COLO829 (cell line): ENCODE measurements at places on chromosomes 4 and X.

- no peak for DNase-seq
Measured at GRCh38 chr4:26916195-26916594, 55.6 kb downstream of the STIM2 start.

GRCh38 chr4:121668368-121669162 is 28.2 kb downstream of the ANXA5 start:
- peak; percentile 91 for DNase-seq

- DNase-seq, result no peak
Measured at GRCh38 chr4:151658959-151659600, 101.7 kb downstream of the GATB start.

GRCh38 chr4:38468339-38468866 is 195.6 kb upstream of the KLF3 start:
- no peak for DNase-seq

DNA sequence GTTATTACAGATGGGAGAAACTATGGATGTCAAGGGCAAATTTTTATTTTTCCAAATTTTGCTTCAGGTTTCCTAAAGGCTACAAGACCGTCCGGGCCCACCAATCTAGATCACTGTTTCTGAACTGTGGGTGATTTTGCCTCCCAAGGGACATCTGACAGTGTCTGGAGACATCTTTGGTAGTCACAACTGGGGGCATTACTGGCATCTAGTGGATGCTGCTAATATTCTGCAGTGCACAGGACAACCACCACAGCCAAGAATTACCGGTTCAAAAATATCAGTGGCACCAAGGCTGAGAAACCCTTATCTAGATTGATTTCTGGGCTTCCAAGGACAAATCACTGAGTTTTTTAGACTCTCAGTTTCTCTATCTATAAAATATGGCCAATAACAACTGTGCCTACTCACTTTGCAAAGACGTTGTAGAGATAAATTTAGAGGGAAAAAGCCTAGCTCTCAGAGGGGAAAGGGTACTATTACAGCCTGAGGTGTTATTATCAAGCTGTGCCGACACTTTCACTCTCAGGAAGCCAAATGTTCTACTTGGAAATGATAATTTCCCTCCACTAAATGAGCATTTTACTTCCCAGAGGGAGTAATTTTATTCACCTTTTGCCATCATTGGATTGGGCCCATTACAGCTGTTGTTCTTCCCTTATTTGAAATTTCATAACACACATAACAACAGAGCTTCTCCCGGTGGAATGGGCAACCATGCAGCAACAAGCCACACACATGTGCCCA is 442.1 kb downstream of the CENPC start:
- no peak for DNase-seq

- DNase-seq, result no peak
Measured at GRCh38 chr4:7255488-7255881, 63.1 kb downstream of the SORCS2 start.

DNA sequence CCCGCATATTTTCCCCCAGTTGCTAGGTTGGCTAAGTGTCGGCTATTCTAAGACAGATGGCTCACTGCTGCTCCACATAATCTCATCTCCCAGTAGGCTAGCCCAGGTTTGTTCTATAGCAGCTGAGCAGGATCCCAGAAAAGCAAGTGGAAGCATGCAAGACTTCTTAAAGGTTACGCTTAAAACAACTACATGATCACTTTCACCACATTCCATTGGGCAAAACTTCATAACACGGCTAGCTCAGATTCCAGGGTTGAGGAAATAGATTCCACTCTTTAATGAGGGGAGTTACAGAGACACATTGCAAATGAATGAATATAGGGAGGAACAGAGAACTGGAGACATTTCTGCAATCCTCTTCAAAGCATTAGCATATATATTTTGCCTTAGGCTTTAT is 12.9 kb upstream of the RAB33B start:
- no peak for DNase-seq

DNA sequence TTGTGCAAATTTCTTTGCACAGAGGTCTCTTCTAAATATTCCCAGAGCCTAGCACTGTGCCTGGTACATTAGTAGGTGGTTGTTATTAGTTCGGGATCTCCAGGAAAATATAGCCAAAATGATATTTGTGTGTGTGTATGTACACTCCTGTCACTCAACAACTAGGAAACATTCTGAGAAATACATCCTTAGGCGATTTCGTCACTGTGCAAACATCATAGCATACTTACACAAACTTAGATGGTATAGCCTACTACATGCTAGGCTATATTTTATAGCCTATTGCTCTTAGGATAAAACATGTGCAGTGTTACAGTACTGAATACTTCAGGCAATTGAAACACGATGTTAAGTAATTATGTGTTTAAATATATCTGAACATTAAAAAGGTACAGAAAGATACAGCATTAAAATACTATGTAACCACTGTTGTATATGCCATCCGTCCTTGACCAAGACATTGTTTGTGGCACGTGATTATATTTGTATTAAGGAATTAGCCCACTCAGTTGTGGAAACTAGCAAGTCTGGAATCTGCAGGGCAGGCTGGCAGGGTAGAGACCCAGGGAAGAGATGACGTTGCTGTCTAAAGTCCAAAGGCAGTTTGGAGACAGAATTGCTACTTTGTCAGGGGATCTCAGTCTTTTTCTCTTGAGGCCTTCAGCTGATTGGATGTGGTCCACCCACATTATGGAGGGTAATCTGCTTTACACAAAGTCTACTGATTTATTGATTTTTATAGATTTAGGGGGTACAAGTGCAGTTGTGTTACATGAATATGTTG is 106.9 kb downstream of the COL4A6 start:
- no peak for DNase-seq

- no peak for DNase-seq
Measured at GRCh38 chr4:77043507-77044136, 32.2 kb downstream of the CCNI start.

DNA sequence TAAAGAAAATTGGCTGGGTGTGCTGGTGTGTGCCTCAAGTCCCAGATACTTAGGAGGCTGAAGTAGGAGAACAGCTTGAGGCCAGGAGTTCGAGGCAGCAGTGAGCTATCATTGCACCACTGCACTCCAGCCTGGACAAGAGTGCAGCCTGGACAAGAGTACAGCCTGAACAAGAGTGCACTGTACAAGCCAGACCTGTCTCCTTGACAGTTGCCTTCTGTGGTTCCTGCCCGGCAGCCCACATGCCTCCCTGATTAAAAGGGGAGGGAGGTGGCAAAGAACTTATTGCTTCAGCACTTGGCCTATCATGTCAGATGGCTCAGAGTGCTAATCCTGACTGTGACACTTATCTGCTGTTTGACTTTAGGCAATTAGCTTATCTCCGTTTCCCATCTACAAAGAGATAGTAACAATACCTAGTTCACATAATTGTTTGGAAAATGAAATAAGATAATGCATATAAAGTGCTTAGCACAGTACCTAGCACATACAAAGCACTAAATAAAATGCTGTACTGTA is 249.1 kb downstream of the DCLK2 start:
- DNase-seq, result no peak

DNA sequence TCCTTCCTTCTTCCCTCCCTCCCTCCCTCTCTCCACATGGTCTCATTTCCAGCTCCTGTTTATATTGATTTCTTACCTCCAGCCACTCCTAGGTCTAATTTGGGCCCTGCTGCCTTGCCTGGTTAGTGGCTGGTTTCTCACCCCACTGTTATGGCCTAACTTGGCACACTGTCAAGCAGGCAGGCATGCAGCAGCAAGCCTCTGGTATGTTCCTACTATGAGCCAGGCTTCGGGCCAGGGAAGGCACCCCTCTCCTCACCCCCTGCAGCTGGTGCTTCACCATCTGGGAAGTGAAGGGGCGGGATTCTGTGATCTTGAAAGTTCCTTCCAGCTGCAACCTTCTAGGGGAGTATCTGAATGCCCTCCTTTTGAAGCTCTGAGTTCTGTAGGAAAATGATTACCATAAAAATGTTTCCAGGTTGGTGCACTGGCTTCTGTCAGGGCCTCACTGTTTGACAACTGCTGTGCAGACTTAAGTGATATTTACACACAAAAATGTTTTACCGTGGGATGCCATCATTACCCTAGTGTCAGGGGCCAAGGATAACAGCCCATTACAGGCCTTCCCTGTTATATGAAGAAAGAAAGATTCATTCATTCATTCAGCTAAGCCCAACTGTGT is 10.1 kb upstream of the VMA21 start:
- DNase-seq, result no peak

GRCh38 chrX:15790769-15791290 is 546 bp downstream of the ZRSR2 start:
- DNase-seq, result no peak

- no peak for DNase-seq
Measured at GRCh38 chr4:157221426-157221894, 932 bp downstream of the GRIA2 start.

DNA sequence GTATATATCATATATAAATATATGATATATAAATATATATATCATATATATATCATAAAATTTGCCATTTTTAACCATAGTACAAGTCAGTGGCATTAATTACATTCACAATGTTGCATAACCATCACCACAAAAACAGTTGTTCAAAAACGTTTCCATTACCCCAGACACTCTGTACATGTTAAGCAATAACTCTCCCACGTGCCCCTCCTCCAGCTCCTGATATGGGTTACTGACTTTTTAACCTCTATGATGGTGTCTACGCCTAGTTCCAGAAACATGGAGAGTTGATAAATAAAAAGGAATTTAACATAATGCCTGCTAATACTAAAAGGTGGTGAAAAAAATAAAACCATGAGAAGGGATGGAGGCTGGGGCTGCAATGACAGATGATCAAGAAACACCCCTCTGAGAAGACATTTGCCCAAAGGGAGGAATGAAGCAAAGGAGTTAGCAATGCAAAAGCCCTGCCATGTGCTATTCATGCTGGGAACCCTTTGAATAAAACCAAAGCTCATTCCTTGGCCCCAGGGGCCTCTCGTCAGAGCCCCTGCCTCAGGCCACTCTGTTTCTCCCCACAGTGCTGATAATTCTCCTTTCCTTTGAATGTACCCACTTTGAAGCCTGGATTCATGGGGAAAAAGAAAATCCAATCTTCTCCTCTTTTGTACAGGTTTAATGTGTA is 144.3 kb downstream of the NWD2 start:
- no peak for DNase-seq

GRCh38 chrX:13235930-13236329 is 83.9 kb downstream of the ATXN3L start:
- DNase-seq, result no peak

DNA sequence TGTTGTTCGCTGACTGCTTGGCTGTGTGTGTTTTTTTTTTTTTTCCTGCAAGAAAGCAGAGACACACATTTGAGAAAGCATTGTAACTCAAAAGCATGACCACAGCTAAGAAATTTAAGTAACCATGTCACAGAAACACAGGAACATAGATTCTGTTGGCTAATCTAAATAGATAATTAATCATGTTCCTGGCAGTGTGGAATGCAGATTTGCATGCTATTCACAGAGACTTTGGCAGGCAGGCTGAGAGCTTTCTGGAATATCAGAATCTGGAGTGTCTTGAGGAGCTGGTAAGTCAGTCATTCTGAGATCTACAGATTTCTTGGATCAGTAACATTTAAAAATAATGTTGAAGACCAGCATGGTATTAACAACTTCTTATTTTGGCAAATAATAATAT is 33.2 kb upstream of the SMS start:
- DNase-seq, result no peak

DNA sequence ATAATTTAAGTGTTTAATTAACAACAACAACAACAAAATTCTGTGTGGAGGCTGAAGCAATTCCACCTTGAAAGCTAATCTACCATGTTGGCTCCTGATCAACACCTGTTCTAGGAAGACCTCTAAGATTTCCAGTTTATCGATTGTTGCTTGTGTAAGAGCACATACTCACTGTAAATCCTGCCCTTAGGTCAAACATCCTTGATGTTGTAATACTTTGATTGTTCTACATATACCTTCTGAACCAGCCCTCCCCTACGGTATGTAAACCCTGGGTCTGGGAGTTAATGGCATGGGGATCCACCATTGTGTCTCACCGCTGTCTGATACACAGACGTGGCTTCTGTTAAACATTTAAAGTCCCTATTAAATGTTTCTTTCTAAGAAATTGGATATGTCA is 73.2 kb downstream of the RASL11B start:
- no peak for DNase-seq

DNA sequence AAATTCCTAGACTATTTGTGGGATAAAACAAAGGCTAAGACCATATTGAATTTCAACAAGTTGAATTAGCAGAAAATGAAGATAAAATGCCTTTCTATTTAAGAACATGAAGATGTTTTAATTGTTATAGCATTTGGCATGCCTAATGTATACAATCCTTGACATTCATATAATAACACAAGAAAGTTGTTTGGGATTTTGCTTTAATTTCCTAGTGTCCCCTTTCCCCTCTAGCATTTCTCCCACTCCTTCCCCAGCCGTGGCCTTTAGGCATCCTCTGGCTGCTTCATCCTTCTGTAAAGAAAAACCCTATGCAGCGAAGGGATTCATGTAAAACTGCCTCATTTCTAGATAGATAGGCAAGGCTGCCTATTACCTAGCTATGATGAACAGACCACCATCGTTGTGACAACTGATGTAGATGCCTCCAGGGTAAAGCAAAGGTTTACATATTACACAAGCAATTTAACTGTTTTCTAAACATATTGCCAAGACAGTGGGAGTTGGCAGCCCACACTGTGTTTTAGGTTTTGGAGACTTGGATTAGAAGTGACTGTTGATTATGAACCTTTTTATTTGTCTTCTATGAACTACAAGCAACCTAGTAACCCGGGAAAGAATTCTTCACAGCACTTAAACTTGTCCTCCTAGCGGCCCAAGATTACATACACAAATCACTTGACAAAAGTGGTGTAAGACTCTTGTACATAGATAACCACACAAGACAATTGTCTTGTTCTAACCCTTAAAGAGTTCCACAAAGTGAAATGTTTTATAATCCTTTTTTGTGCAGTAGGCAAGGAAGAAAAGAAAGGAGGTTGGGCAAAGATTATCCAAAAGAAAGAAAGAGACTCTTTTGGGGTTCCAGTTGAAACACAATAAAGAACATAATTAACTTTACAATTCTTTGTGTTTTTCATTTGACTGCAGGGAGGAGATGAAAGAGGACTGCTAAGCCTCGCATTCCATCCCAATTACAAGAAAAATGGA is 59.9 kb downstream of the HHIP start:
- DNase-seq, result no peak

- no peak for DNase-seq
Measured at GRCh38 chr4:150816491-150816890, 198.6 kb downstream of the LRBA start.

DNA sequence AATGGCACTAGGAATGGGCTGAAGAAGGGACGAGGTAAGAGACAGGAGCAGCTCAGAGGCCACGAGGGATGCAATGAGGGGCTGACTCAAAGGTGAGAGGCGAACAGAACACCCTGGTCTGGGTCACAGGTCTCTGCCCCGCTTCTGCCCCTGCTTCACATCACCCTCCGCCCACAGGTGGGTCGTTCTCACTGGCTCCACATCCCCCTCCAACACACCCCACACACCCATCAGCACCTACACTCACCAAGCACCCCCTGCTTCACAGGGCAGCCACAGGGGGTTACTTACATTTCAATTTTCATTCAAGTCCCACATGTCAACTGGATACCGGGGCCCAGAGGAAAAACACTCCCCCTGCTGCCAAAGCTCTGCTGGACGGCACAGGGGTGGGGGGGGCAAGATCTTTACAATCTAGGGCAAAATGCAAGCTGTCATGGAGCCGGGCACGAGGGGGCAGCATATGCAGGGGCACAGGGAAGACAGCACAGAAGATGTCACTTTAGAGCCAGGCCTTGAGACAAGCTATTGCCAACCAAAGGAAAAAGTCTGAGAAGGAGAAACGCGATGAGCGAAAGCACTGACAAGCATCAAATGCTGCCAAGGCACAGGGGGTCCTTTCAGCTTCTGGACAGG is 94.0 kb downstream of the AFAP1 start:
- no peak for DNase-seq
